ENCODE measurements at places on chromosomes 4 and X.
A peak's percentile ranks its signal among the peaks of the same experiment; 100 is the strongest.

- no peak for DNase-seq
Measured at GRCh38 chr4:81756973-81757372, 285.3 kb upstream of the RASGEF1B start.

DNA sequence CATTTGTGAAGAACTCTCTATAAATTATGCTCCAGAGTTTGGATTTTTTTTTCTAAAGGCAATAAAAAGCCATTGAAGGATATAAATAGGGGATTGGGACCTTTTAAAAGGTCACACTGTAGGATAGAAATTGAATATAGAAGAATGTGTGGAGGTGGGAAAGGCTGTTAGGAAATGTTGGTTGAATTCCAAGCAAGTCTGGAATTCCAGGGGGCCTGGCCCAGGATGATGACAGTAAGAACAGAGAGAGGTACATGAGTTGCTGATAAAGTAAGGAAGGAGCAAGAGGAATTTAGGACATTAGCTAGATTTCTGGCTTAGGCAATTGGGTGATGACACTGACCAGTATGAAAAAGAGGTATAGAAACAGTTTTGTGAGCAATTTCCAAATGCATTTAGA lies 95.4 kb upstream of the USP38 start:
- DNase-seq = no peak

- DNase-seq = no peak
Measured at GRCh38 chr4:176188654-176189053, 6.7 kb downstream of the SPATA4 start.

- no peak for DNase-seq
Measured at GRCh38 chr4:148118179-148118578, 324.0 kb downstream of the NR3C2 start.

- DNase-seq = no peak
Measured at GRCh38 chr4:1540601-1541375, 134.5 kb upstream of the NKX1-1 start.

DNA sequence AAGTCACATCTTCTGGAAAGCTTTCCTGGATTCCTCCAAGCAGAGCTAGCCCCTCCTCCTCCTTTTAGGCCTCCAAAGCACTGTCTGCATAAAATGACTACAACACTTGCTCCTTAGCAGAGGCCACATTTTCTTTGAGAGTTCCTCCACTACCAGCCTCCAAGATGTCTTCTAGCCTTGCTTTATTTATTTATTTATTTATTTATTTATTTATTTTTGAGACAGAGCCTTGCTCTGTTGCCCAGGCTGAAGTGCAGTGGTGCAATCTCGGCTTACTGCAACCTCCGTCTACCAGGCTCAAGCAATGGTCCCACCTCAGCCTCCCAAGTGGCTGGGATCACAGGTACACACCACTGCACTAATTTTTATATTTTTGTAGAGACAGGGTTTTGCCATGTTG lies 4.6 kb upstream of the GPC4 start:
- DNase-seq = no peak

DNA sequence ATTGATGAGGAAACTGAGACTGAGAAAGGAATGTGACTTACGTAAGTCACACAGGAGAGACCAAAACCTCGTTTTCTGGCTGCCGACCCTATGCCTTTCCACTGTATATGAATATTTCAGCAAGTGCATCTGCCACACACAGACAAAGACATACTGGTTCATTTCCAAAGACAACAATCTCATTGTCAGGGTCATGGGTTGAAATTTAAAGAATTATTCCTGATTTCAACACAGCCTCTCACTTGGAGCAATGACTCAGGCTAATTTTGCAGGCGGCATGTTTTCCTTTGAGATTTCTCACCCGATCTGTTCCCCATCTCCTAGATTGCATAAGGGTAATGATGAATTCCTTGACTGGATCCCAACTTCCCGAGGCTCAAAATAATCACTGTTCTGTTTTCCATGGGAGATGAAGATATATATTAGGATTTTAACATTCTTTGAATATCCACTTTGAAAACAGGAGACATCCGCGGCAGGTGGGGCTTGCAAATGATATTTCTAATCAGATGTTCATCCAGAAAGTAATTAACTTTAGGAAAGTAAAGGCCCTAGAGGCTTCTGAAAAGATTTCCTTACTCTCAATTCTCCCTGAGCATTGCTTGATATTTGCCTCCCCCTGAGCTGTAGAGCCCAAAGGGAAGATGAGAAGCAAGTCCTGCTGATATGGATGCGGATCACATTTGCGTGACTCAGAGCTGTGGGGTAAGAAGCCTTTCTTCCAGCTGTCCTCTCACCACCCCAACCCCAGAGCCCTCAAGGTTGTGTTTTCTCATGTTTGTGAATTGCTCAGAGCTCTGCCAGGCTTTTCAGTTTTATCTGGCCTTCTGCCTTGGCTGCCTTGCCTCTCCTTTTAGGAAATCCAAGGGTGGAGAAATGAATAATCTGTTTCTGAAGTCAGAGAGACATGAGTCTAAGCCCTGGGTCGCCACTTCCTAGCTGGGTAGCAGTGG lies 361.1 kb upstream of the BOD1L1 start:
- DNase-seq = no peak

DNA sequence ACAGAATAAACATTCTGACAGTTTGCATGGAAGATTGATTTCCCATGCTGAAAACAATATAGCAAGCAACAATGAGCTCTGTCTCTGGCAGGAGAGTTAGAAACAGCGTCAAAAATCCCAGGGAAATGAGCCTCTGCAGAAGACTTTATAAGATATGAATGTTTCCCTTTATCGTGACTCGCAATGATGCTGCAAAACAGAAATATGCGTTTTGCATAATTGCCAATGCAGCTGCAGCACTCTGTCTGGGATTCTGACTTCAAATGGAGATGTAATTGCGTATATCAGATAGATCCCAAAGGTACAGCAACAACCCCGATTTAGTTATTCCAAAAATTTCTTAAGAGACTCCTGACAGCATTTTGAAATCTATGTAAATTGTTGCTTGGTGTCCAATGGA lies 702.4 kb upstream of the EPHA5 start:
- no peak for DNase-seq

- no peak for DNase-seq
Measured at GRCh38 chr4:36214735-36215485, 29.4 kb downstream of the ARAP2 start.

DNA sequence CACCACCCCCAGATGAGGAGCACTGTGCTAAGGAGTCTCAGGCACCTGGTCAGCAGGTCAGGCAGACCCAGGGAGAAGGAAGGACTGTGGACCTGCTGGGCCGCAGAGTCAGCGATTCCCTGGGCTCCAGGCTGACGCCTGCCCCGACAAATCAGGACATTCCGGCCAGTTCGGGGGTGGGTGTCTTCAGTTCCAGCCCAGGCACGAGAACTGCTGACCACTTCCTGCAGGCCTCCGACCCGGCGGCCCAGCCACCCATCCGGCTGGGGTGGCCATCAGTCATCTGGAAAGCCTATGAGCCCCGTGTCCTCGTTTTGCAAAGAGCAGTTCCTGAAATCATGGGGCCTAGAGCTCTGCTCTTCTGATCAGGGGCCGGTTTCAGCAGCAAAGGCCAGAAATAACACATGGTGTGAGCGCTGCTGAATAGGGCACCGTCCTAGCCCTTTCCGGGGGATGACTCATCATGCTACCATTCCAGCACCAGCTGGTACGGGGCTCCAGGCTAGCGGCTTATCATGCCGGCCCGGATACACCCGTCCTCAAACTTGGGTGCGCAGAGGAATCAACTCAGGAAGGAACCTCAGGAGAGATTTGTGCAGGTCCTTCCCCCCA lies 7.8 kb upstream of the SH3TC1 start:
- DNase-seq = no peak

DNA sequence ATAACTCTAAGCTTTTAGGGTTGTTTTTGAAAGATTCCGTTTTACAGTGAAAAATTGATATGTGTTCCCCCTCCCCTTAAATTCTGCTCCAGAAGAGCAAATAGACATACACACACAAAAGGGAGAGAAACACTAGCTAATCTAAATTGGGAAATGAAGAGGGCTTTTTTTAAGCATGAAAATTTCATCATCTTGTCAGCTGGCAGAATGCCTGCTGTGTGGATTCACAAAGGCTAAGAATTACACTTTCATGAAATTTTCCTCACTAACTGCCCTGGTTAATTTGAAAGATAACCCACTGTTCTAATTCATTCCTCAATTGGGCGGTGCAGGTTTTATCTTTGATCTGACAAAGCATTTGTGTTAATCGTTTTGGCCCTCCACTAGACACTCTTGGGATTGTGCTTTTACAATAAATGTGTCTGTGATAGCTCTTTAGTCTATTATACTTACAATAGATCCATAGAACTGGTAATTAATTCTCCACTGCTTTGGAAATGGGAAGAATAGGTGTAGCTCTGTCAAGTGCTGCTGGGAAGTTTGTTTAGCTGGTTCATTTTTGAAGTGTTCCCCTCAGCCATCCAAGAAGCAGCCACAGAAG lies 152.9 kb downstream of the POLA1 start:
- no peak for DNase-seq

DNA sequence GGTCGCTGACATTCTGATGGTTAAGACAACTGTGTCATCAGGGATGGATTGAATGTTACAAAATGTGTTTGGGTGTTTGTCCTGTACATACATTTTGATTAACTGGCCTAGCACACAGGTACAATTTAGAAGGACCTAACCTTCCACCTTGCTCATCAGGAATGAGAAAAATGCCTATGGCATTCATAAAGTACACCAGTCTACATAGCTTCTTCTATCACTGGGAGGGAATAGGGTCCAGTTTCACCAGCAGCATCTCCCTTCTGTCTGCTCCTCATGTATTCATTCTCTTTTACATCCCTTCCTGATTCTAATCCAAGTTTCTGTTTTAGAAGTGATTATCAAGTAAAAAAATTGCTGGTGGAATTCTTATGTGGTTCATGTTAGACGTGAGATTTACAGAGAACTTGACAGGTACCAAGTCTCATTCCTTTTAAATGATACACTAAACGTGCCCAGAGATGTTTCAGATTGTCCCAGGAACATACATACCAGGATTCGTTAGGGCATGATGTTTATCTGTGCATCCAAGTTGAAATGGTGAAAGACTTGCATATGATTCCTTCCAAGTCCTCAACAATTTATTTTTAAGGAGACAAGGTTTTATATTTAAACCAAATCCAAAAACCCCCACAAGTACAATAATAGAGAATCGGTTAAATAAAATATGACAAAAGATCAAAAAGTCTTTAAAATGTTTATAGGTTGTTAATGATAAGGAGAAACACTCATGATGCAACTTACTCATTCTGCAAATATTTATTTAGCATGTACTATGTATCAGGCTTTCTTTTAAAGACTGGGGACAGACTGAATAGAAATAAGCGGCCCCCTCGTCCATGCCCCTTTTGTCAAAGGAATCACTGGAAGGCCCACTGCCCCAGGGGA lies 359.1 kb downstream of the ZNF674 start:
- no peak for DNase-seq

DNA sequence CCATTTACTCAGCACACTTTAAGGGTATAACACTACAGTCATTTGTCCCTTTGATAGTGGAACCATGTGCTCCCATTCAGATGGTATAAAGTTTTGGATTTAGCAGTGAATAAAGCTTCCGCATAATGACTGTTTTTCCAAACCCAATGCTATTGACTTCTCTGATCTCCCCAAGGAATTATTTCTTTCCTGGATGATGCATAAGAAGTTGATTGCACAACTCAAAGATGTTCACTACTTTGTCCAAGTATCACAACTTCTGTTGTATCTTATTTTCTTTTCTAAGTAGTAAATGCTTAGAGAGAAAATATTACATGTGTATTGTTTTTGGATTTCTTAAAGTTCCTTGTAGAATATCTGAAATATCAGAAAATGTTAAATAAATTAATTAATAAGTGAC lies 300.2 kb downstream of the GPM6A start:
- DNase-seq = no peak

DNA sequence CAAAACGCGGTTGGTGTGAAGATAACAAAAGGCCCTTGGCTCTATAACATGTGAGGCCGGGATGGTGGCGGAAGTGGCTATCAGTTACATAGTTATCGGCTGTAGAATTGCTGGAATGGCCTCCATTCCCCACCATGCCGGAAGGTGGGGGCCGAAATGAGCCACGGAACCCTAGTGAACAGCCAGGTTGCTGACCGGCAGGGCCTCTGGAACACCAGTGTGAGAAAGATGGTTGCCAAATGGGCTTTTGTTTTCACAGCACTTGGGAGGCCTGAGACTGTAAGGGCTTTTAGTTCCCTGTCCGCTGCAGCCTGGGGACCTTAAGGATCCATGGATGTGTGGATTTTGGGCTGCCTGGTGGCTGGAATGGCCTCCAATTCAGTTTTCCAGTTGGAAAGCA lies 23.3 kb upstream of the ARX start:
- no peak for DNase-seq

GRCh38 chr4:140662082-140662869 lies 93.5 kb upstream of the UCP1 start:
- DNase-seq = no peak

DNA sequence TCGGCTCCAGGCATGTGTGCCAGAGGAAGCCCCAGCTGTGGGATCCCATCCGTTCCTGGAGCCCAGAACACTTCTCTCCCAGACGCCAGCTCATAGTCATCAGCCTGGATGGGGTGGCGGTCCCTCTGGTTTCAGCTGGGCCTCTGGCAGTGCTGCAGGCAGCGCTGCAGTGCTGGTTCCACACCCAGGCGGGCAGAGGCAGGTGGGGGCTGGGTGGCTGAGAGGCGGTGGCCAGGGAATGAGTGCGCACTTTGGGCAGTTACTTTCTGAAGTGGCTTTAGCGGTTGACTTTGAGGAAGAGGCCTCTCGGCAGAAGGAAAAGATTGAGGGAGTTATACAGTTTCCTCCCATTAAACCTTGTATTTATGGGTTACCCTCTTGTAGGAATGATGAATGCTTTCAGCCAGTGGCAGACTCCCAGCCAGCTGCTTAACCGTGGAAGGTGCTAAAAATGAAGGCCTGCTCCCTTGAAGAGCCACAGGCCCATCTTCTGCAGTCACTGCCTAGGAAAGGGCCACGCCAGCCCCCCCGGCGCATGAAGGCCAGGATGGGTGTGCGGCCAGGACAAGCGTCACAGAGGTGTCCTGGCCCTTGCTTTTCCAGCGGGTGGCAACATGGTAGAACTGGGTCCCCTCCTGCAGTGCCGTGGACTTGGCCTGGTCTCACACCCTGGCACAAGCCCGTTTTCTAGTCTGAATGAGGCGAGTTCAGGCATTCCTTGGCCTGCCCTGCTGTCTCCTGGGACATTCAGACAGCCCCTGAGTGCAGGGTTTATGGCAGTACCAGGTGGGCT lies 9.9 kb downstream of the TADA2B start:
- DNase-seq = peak; percentile 44

DNA sequence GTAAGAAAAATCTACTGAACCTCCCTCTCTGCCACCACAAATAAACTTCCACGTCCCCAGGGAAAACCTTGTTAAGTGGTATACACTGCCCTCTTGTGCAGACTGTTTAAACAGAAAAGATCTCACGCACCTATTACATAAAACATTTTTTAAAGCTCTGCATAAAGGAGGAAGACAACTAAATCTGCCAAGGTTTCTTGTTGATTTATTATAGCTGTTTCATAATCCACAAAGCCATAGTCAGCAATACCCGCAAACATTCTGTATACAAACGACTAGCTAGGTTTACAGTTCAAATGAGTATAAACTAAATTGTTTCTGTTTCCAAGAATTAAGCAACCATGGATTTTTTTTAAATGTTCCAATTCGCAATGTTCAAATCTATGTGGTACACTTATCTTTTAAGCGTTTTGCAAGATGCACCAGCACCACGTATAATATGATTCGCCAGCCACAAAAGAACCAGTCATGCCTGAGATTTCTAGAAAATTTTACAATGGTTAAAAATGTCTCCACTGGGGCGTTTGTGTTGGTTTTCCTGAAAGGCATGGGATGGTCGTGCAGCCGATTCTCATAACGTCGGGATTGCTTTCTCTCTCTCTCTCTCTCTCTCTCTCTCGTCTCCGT lies 164.6 kb downstream of the PRKX start:
- no peak for DNase-seq

Data from stimulated activated CD4-positive, alpha-beta T cell treated with anti-CD3 and anti-CD28 coated beads, Interleukin-15, amount 100 ng/mL, for 24 hours (primary cell).